ENCODE measurements at places on chromosomes 2 and 18.

DNA sequence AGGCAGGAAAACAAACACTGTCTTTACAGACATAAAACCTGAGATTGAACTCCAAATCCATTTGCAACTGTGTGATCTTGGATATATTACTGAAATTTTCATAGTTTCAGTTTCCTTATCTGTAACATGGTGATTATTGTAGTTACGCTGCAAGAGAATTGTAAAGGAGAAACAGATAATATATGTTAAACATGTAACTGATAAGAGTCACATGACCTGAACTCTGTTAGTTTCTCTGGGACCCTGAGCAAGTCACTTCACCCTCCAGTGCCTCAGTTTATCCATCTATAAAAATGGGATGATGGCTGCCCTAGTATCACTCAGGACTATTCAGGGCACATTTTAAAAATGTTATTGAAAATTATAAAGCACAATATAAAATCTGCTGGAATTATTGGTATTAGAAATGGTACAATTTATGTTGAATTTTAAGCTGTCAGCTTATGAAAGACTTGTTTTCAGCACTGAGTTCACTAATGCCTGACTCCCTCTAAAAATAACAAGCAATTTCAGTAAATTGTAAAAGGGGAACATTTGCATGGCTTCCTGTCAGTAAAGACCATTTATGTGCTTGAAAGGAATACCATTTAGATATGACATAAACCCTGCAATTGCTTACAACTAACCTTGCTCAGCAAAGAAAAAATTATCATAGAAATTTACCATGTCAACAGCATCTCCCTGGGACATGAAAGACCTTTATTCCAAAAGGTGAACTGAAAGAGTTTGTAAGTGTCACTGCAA is 393.5 kb downstream of the RAD51AP2 start:
- DNase-seq: no peak

GRCh38 chr2:11692966-11693521 is 23.0 kb upstream of the NTSR2 start:
- DNase-seq: peak; percentile 59

DNA sequence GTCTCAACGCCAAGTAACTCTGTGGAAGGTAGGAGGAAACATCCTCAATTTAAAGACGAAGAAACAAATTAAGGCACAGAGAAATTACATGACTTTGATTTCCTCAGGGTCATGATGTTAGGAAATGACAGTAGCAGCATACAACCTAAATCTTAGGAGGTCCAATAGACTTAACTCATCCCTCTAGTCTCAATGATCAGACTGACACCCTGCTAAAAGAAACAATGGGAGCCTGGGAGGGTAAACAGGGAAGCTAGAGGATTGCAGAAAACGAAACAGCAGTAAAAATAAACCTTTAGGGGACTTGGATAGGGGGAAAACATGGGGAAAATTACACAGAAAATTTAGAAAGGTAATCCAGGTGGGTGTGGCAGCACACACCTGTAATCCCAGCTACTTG is 56.0 kb downstream of the ROCK2 start:
- no peak for DNase-seq

DNA sequence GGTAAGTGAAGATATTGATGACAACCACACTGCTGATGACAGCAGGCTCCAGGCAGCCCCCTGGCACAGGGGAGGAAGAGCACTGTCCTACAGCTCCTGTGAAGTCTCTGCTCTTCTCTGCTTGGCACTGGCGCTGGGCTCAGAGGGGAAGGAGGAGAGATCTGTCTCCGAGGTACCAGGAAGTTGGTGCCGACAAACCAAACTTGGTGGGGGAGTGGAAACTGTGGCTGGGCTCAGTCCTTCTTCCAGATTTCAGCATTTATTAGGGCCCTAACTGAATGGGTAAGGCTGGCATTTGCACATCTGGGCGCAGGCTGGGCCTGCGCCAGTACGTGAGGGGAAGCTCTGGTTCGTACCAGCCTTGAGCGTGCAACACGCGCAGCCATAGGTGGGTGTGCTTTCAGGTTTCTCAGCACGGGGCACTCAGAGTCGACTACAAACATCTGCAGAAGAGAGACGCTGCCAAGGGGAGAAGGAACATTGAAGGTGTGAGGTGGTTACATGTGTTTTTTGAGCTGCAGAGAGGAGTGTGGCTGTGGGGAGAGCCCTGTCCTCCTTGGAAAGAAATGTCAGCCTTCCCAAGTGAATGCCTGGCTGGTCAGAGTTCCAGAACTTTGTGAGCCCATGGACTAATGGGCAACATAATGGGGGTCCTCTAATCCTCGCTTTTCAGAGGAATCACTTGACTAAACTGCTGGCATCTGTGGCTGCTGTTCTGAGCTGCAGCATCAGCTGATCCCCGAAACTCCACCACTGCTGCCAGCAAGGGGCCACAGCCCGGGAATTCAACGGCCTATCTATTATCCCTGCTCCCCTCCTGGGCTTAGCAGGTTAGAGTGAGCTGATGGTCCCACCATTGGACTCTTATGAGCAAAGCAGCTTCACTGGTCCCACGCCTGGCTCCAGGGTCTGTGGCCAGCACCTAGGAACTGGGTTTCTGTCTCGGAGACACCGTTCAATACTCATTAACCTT is 55.2 kb upstream of the SEMA4C start:
- DNase-seq: no peak

GRCh38 chr2:239882331-239882732 is 142.8 kb downstream of the NDUFA10 start:
- peak; percentile 4 for DNase-seq

DNA sequence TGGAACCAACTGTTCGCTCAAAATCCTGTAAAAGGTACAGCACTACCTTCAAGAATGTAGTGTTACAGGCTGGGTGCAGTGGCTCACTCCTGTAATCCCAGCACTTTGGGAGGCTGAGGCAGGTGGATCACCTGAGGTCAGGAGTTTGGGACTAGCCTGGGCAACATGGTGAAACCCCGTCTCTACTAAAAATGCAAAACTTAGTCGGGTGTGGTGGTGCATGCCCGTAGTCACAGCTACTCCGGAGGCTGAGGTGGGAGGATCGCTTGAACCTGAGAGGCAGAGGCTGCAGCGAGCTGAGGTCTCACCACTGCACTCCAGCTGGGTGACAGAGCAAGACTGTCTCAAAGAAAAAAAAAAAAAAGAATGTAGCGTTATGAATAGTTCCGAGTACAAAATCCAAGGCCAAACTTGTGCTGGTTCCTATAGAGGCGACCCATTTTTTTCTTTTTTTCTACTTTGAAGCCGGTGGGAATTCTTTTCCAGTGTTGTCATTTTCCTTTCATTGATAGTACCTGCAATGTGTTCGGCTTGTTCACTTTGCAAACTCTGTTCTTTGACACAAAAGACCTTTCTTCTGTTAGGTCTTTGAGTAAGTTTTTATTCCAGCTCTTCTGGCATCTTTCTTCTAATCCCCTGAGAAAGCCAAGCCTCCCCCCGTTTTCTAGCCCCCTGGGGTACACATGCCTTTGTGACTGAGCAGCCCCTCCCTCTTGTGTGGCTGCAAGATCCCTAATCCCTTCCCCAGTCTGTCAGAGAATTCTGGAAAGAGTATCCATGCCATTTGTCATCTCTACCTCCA is 25.1 kb downstream of the INPP5D start:
- DNase-seq: no peak

GRCh38 chr2:71822463-71822862 is 325.2 kb downstream of the CYP26B1 start:
- DNase-seq: no peak

- no peak for DNase-seq
Measured at GRCh38 chr2:10658914-10659257, 30.9 kb downstream of the NOL10 start.

DNA sequence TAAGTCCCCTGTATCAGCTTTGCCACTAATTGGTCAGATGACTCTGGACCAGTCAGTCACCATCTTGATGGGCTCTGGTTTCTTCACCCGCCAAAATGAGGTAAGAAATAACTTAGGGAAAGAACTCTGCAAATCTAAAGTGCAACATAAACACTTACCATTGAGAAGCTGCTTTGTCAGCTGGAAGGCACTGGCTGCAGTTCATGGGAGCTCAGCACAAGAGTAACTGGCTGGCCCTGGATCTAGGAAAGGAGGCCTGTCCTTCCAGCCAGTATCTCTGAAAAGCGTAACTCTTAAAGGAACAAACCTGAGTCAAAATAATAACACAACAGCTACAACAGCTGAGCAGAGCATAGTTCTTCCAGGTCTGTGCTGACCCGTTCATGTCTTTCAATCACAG is 123.9 kb downstream of the CACNB4 start:
- DNase-seq: no peak

GRCh38 chr2:134862069-134862468 is 23.7 kb downstream of the ACMSD start:
- DNase-seq: no peak

- DNase-seq: no peak
Measured at GRCh38 chr2:70655786-70656185, 102.2 kb upstream of the TGFA start.

DNA sequence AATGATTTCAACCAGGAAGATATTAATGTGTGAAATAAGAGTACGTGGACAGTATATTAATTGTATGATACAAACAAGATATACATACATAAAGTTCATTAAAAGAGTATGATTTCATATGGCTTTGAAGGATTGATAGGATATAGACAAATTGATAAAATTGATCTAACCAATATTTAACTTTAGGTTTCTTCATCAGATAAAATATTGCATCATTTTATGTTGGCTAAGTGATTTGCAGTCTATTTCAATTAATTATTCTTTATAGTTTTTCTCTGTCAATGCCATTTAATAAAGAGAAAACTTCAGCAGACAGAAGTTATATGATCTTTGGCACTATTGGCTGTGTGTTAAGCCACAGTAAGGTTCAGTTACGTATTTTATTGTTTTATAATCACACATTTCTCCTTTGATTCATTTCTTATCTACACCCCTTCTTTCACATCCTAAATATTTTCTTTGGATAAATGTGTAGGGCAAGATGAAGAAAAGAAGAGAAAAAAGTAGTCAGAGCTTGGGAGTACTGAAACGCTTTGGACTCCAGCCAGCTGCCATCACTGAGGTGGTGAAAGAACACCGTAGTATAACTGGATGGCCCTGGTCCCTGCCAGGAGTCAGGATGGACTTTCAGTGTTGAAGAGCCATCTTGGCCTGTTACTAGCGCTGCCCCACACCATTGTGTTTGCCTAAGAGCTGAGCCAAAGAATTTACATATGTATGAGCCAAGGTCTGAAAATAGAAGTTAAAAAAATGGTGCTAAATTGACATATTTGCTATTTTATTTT is 9.8 kb upstream of the CPS1 start:
- no peak for DNase-seq

DNA sequence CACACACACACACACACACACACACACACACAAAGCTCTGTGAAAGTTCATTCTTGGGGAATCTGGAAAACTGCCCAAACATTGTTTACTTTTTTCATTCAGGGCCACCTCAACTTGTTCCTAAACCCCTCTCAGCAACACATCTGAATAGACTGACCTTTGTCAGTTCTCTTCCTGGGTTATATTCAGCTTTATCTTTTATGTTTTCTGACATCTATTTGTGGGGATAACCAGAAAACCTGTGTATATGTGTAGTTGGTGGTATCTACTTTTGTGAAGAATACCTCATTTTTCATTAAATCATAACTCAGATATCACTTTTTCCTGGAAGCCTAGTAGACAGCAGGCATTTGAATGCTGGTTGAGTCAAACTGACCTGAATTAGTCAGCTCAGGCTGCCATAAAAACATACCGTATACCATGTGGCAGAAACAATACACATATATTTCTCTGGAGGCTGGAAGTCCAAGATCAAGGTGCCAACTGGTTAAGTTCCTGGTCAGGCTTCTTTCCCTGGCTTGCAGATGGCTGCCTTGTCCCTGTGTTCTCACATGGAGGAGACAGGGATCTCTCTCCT is 11.0 kb upstream of the RNF144A start:
- DNase-seq: no peak

GRCh38 chr2:219733746-219734145 is 106.3 kb downstream of the SLC4A3 start:
- no peak for DNase-seq

DNA sequence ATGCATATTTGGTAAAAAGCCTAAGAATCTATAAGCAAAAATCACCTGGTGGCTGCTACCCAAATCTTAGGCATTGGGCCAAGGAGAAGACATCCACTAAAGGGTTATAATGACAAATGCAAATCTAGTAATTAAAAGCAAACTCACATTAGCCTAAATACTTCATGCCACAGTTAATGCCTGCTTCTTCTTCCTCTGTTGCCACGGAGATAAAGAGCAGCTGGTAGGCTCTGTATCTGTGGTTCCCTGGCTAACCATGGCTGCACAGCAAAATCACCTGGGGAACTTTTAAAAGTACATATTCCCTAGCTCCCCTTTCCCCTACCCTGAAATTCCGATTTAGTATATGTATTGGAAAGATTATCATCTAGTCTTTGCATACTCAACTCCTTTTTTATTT is 114.3 kb downstream of the LNPK start:
- no peak for DNase-seq

DNA sequence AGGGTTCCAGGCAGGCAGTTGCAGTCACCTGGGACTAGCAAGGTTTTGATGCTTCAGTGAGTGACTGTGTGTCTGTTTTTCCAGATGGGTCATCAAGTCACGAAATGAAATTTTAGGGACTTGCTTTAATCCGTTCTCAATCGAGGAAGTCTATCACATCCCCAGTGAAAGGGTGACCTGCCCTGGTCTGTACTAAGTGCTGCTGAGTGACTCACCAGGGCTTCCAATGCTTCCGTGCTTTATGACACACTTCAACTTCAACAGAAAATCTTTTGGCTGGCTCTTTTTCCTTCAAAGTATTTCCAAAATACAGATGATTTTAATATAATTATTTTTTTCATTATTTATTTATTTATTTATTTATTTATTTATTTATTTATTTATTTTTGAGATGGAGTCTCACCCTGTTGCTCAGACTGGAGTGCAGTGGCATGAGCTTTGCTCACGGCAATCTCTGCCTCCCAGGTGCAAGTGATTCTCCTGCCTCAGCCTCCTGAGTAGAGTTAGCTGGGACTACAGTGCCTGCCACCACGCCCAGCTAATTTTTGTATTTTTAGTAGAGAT is 18.4 kb downstream of the TFCP2L1 start:
- DNase-seq: no peak

GRCh38 chr2:9250498-9251153 is 44.0 kb downstream of the ASAP2 start:
- no peak for DNase-seq

- no peak for DNase-seq
Measured at GRCh38 chr2:207219081-207219630, 53.4 kb upstream of the KLF7 start.

- DNase-seq: no peak
Measured at GRCh38 chr2:78431241-78431640, 594.3 kb upstream of the REG3G start.

- DNase-seq: no peak
Measured at GRCh38 chr2:33409417-33409955, 67.0 kb upstream of the RASGRP3 start.

Data from fibroblast of skin of scalp (primary cell).